ENCODE measurements at places on chromosomes 3 and 15.

DNA sequence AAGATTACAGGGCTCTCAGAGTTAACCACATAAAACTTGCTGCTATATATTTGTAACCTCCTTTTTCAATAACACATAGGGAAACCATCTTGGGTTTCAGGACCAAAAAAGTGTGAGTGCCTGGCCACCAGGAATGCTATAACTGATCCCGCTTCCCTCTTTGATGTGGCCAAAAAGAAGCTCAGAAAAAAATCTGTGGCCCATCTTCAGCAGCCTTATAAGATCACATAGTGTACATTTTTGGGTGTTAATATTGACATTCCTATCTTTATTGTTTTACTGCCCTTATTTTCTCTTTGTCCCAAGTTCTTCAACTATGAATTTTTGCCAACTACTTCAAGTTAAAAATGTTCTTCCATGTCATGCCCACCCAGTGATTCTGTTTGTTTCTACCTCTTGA, 102.8 kb downstream of the LIPC start:
- no peak for DNase-seq

DNA sequence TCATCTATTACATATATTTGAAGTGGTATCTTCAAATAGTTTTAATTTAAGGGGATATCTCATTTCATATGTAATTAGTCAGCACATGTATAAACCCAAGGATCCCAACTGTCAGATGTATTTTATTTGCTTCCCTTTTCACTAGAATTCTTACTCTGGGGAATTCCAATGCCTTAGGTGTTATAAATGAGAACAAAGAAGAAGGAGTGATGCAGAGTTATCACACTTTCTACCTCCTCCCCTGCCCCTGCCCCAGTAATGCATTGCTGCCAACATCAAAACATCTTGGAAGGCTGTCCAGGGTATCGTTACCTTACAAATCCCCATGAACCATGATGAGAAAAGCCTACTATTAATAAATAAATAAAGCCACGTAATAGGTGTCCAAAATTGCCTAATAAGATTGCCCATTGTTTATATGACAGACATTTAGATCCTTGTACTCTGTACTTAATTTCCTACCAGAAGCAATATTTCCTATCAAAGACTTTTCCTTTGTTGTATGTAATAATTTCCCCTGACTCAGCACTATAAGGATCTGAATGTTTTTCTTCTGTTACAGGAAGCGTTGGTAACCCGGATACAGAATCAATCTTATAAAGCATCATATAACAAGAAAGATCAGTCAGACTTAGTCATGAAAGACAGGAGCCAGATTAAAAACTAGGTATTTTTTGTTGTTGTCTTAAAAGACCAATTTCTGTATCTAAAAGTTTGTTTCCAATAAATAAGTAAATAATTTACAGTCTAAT, 38.8 kb downstream of the CBLB start:
- no peak for DNase-seq

GRCh38 chr3:158506456-158506855, 64.5 kb upstream of the MLF1 start:
- DNase-seq, result no peak

DNA sequence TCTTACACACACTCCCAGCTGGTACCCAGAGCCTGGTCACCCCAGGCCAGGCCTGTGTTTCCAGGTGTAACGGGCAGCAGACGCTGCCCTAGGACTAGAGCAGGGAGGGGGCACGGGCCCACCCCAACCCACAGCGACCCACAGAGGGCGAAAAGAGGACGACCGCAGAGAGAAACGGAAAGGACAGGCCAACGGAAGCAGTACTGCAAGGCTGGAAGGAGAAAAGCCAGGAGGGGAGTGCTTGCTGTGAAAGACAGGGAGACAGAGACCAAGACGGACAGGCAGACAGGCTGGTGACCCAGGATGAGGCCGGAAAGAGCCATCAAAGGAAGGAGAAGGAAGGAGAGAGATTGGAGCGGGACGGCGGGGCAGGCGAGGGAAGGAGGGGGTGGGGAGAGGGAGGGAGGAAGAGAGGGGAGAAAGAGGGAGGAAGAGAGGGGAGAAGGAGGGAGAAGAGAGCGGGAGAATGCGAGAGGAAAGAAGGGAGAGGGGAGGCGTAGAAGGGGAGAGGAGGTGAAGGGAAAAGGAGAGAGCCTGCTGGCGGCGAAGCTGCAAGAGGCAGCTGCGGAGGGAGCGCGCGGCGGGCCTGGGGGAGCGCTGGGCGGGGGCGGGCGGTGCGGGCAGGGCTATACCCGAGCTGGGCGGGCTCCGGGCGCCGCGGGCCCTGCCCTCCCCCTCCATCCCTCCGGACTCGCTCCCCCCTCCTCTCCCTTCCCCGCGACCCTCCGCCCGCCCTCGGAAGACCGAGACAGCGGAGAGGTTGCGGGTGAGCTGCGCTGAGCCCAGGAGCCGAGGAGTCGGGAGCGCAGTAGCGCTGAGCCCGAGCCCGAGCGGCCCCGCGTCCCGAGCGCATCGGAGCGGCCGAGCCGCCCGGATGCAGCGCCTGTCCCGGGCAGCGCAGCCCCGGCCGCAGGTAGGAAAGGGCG, at the start of gene SLC6A1:
Gene SLC6A1, plus strand, starts transcription at position 732 of the 926 bp plus-strand sequence. CDS start 24,464 bp downstream, outside the sequence.
- DNase-seq, result no peak

DNA sequence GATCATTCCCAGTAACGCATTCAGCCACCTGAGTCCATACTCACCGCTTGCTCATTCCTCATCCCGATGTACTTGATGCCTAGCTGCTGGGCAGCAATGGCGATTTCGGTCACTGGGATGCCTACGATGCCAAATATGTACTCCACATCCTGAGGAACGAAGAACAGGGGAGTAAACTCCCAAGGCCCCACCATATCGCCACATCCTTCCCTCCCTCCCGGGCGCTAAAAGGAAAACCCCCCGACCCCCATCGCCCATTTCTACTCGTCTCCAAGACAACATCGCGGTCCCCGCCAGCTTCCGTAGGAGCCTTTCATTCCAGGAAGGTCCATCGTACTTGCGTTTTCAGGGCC, 347 bp downstream of the HACL1 start:
- no peak for DNase-seq

DNA sequence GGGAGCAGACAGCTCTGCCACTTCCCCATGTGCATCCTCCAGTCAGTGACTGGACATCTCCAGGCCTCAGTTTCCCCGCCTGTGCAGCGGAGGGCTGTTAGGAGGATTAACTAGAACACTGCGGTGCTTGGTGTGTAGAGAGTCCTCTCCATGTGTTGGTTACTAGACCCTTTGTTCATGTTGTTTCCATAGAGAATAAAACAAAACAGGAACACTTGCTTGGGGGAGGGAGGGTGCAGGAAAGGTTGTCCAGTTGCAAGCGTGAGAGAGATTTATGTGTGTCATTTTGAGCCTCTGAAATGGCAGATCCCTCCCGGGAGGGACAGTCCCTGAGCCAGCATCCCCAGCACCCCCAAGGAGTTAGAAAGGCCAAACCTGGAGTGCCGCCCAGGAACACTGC, 184.0 kb upstream of the LYSMD4 start:
- DNase-seq, result no peak

DNA sequence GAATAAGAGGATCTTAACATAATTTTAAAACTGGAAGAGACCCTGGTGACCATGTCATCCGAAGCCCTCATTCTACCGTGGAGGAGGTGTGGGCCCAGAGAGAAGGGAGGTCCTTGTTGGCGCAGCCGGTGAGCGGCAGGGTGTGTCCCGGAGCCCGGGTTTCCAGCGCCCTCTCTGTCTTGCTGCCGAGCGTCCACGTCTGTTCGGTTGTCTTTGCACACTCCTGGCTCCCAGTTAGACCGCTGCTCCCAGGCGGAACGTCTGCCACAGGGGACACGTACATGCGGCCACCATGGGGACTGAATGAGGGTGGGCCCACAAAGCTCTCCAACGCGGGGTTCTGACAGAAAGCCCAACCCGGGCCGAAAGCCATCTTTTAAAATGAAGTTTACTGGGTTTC, 6.6 kb upstream of the MUC4 start:
- DNase-seq, result no peak

- DNase-seq, result no peak
Observed at GRCh38 chr15:51004103-51004551, 90.6 kb downstream of the TNFAIP8L3 start.

DNA sequence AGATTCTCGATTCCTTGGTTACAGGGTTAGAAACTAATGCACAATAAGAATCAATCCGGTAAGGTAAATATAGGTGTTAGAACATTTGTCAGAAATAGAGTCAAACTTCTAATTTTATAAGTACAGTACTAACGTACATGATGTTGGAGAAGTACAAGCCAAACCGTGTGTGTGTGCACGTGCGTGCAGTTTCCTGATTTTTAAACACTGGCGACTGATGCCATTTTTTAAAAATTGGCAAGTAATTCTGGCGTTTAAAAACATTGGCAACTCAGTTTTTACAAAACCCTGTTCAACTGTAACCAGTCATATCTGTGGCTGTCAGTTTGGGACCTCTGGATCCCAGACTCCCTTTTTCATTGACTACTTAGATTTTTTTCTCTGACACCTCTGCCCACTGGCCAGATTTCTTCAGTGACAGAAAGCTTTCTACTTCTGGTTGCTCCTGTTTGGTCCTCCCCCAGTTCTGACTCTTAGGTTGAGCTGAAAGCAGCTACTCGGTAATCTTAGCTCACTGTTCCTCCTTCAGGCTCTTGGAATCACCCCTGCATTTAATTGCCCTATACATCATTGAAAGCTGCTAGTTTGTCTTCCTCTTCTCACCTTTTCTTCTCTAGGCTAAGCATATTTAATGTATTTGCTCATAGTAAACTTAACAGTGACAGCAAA, 843 bp downstream of the ATG7 start:
- no peak for DNase-seq

- DNase-seq, result no peak
Observed at GRCh38 chr3:29281344-29282241, 722 bp downstream of the RBMS3 start.

DNA sequence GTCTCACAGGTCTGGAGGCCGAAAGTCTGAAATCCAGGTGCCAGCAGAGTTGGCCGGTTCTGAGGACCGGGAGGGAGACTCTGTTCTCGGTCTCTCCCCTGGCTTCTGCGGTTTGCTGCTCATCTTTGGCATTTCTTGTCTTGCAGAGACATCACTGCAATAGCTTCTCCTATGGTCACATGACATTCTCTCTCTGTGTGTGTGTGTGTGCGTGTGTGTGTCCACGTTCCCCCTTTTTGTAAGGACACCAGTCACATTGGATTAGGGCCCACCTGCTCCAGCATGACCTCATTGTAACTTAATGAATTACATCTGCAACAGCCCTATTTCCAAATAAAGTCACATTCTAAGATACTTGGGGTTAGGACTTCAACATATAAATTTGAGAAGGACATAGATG, 12.4 kb upstream of the ATP10A start:
- DNase-seq, result no peak

DNA sequence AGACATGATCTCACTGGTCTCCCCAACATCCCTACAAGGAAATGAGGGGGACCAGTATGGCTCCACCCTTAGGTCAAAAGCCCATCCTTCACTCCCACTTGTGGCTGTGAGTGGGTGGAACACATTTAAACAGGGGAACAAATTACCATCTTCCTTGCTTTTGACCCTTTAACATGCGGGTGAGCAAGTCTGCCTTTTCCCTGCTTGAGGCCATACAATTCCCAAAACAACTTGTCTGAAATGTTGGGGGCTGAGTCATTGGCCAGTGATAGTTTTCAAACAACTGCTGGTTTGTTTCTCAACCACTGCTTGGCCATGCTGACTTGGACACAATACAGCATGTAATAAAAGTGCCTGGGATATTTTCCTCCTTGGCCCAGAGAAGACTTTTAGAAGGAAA, 39.6 kb downstream of the COL8A1 start:
- DNase-seq, result no peak

All from GM18507 (cell line).